ENCODE measurements at places on chromosomes 3 and 15.

GRCh38 chr3:184142199-184142598 is 7.0 kb downstream of the EIF2B5 start:
- DNase-seq: no peak

DNA sequence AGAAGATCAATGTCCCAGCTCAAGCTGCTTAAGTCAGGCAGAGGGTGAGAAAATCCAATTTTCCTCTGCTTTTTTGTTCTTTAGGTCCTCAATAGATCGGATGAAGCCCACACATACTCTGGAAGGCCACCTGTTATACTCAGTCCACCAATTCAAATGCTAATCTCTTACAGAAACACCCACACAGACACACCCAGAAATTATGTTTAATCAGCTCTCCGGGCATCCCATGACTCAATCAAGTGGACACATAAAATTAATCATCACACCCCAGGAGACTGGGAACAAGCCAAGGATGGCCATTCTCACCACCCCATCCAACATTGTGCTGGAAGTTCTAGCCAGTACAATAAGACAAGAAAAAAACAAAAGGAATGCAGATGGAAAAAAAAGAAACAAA is 67.8 kb upstream of the SLC24A5 start:
- no peak for DNase-seq

GRCh38 chr3:125349556-125350165 is 25.5 kb downstream of the ZNF148 start:
- DNase-seq: no peak

DNA sequence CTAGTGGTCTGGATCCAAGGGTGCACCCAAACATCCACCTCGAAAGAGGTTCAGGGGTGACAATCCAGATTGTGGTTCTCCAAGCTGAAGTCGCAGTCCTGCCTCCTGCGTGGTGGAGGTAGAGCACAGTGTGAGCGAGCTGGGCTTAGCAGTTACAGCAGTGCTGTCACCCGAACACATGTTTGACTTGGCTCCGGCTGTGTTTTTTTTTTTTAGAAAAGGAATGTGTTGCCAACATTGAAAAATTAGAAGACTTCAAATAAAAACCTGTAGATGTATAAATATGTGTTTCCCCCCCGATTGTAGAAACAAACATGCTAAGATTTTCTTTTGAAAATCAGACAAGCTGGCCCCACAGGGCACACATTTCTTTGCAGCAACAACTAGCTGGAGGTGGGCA is 530.8 kb downstream of the SHQ1 start:
- no peak for DNase-seq

Data from GM04503 (cell line).